NCI-H774 (cell line): ENCODE measurements at places on chromosomes 1 and 21.

DNA sequence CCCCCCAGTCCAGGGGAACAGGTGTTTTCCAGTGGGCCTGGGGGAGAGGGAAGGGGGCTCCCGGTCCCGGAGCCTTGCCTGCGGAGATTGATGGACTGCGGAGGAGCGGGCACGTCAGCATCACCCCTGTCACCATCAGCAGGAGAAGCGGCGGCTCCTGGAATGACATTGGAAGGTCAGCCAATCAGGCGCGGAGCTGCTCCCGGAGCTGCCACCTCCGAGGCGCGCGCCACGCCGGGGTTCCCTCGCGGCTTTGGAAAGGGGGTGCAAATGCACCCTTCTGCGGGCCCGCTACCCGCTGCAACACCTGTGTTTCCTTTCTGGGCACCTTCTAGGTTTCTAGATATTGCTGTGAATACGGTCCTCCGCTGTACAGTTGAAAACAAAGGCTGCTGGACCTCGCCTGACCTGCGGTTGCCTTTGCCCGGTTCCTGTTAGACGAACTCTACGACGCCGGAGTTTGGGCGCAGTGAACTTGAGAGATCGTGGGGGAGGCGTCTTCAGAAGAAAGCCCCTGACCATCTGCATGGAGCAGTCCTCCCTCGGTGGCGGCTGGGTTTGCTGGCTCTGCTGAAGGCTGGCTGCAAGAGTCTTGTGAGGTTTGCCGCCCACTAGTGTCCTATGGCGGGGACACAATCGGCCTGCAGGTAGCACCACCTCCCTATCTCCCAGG is 5.3 kb downstream of the DSCAM start:
- DNase-seq, result peak; percentile 39

DNA sequence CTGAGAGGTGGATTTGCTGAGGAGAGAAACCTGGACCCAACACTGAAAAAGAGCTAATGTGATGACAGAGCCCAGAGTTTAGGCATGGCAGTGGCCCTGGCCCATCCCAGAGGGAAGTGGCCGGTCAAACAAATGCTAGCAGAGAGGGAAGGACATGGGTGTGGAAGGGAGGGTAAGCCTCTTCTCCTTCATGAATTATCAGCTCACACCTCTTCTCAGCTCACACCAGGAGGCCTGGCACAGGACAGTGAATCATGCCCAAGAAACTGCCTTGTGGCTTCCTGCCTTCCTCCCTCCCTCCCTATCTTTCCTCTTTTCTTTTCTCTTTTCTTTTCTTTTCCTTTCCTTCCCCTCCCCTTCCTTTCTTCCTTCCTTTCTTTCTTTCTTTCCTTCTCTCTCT is 1.3 kb upstream of the SPRR3 start:
- no peak for DNase-seq

DNA sequence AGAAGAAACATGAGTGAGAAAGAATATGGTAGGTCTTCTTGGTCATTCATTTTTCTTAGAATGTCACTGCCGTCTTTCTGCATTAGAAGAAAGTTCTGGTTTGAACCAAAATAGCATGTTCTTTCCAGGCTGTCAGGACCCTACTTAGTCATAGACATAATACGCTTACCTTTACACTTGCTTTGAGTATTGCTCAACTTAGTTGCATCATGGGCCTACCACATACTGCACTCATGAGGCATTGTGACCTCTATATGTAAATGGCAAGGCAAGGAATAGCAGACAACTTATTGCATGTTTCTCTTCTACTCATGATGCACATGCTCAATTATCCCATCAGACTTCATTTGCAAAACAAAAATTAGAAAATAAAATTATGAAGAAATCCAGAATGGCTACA is 415.0 kb downstream of the HLX start:
- DNase-seq, result no peak

DNA sequence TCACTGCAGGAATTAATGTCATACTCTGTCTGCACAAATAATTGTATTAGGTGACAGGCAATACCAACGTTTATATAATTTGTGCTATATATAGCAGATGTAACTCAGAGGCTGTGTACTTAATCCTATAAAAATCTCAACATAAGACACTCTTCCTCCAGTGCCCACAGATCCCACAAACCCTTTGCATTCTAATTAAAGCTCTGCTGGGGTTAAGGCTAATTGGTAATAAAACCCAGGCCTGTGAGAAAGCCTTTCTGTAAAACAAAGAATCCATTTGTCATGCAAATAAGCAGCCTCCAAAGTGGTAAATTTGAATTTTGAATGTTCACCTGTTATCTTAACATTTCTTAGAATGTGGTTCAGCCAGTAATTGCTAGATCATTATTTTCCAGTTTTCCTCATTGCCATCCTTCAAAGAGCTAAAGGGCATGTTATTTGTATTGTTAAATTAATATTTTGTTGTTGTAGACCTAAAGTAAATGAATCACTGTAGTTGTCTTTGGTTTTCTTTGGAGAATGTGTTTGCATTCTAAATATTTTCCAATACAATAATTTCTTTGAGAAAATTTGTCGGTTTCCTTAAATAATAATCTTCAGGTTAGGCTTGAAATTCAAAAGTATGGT is 46.3 kb upstream of the PRDX6 start:
- no peak for DNase-seq

GRCh38 chr1:29829448-29830344 is 593.4 kb downstream of the PTPRU start:
- no peak for DNase-seq

GRCh38 chr1:27325286-27325685 is 3.3 kb downstream of the TMEM222 start:
- no peak for DNase-seq

DNA sequence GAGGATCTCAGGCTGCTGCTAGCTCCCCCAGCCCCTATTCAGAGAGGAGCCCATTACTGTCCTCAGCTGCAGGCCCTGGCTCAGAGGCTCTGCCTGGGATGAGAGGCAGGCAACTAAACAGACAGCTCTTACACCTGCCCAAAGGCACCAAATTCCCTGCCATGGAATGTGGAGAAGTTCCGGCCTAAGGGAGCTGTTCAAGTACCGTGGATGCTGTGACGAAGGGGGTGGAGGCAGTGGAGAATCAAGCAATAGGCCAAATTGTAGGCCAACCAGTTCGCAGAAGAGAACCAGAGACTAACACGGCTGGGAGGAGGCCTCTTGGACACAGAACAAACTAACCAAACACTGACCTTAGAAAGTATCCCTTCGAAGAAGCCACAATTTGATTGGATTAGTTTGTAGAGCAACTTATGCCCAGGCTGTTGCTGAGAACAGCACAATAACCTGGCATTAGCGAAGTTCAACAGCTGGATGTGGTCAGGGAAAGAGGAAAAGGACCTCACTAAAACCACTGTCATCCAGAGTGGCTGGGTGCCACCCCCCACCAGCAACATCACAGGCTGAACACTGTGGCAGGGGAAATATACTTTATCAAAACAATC is 3.6 kb downstream of the C1orf174 start:
- DNase-seq, result no peak

- no peak for DNase-seq
Observed at GRCh38 chr1:233410906-233411305, 83.4 kb downstream of the MAP3K21 start.

GRCh38 chr1:7221826-7222694 is 436.8 kb downstream of the CAMTA1 start:
- DNase-seq, result no peak

DNA sequence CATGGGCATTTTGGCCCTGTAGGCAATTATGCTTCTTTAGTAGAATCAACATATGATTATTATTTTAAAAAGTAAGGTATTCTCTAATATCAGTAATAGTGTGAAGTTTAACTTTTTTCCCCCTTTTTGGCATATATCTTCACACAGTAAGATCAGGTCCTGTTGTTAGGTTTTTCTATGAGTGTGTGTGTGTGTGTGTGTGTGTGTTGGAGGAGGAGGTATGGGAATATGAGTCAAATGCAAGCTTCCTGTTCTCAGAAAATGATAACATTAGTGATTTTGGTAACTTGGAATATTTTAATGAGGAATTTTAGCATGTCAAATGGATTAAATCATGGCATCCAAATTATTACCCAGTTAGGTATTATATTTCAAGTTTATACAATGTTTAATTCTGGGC is 65.8 kb upstream of the BCL10 start:
- DNase-seq, result no peak

DNA sequence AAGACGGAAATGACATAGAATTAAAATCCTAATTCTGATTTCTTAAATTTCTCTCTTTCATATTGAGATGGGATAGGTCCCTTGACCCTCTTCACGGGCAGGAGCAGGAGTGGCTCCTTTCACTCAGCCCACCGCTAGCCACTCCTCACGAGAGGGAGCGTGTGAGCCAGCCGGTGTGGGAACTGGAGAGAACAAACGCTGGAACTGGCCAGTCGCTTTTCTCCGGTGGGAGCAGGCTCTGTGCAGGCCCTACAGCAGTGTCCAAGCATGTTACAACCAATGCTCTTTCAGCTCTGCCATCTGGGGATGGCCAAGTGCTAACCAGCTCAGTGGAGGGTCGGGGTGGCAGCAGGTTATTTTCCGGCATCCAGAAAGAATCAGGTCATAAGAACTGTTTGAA is 815.5 kb upstream of the ADGRL4 start:
- no peak for DNase-seq

DNA sequence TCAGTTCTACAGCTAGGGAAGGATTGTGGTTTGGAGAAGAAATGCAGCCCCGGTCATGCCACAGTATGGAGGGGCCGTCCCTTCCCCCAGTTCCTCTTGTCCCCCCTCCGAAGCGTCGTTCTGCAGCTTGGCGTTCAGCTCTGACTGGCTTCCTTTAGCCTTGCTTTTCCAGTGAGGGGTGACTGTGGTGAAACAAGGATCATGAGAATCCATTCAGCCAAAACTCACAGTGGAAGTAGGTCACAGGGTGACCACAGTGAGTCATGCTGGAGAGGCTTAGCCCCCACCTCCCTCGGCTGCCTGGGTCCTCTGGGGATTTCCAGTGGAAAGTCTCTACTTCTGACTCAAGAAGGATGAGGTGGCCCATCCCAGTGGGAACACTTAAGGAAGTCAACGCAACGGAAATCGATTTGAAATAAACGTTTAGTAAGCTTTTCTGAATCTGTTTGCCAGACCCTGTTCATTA is 37.3 kb upstream of the COL6A2 start:
- DNase-seq, result no peak

DNA sequence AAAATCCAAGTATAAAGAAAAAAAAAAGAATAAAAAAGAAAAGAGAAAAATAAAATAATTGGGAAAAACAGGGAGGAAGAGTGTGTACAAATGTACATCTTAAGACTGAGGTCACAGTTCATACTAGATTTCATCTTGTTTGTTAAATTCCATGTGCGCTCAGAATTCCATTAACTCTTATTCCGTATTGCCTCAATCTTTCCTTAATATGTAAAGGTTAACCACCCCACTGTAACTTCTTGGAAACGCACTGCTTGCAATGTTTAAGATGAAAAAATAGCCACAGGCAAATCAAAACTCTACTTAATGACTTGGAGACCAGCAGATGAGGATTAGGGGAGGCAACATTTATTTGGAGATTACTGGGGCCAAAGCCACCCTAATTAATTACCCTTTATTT is 23.9 kb upstream of the KCNE1 start:
- no peak for DNase-seq

GRCh38 chr1:202113690-202114300 is 8.9 kb upstream of the GPR37L1 start:
- DNase-seq, result peak; percentile 47

GRCh38 chr1:95086949-95087533 is 14.3 kb upstream of the ALG14 start:
- no peak for DNase-seq

DNA sequence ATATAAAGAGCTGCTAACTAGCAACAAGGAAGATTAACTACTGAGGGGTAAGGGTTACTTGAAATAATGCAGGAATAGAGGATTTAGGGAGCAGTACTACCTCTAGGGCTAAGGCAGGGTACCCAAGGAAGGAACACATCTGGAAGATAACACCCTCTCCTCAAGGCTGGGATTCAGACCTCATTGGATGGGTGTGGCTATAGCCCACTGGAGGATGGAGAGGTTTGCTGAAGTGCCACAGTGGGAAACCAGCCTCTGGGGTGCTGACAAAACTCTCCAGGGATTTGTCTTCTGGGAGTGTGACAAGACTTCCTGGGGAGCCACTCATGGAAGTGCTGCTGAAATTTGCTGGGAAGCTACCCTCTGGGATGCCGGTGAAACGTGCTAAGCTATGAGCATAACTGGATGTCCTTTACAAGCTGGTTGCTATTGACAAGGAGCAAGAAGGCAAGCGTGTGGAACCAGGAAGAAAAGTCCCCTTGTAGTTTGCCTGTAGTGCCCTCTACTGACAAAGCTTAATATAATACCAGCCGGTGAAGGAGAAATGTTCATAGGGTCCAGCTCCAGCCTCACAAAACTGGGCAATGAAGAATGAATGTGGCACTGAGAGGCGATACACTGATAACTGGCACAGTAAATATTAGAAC is 122.8 kb upstream of the USP24 start:
- peak; percentile 39 for DNase-seq

- no peak for DNase-seq
Observed at GRCh38 chr1:162028726-162029125, 5.1 kb upstream of the OLFML2B start.

DNA sequence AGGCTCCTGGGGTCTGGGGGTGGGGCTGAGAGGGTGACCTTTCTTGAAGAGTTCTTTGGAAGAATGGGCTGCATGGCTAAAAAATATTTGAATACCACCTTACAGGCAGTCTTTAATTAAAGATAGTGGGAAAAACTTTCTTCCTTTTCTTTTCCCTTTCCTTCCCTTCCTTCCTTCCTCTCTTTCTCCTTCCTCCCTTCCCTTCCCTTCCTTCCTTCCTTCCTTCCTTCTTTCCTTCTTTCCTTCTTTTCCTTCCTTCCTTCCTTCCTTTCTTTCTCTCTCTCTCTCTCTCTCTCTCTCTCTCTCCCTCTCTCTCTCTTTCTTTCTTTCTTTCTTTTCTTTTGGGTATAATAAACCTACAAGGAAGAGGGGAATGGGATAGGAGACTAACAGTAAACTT is 77.8 kb upstream of the EDN2 start:
- DNase-seq, result no peak

DNA sequence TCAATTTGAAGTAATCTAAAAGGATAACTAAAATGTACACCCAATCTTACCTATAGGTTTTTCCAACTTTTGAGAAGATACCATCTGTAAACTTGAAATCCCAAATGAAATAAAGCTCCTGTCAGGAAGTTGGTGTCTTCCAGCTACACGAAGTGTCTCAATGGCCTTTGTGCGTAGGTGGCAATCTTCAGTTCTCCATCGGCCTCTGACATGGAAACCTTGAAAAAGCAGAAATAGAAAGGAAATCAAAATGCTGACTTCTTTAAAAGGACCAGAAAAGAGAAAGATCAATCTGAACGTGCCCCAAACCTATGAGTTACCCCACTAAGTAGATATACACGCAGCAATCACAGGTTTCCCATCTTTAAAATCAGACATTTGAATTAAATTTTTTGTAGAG is 10.0 kb downstream of the MKNK1 start:
- no peak for DNase-seq
